ENCODE measurements at places on chromosomes 5 and 9. TPM values are rescaled to one million over a fixed set of nuclear protein-coding genes. Genes with fewer than 3 reads are reported as not detected.

DNA sequence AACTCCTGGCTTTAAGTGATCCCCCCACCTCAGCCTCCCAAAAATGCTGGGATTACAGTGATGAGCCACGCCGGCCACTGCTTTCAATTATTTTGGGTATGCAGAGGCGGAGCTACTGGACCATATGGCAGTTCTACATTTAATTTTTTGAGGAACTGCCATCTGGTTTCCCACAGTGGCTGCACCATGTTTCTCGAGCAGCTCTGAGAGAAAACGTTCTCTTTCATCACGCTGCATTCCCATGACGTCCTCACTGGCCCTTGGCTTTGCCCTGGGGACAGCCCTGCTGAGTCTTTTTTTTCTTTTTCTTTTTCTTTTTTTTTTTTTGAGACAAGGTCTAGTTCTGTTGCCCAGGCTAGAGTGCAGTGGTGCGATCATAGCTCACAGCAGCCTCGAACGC, 35.5 kb upstream of the GRHPR start:
- no peak for DNase-seq

- DNase-seq: no peak
These were observed 336.3 kb upstream of the KIF2A start for GRCh38 chr5:61969755-61970154.

- no peak for DNase-seq
These were observed 13.6 kb downstream of the GGTA1 start for GRCh38 chr9:121486043-121486442.

COL23A1 gene
- 4.3 TPM for total RNA-seq

FOXD4L6 gene
- total RNA-seq: 0.13 TPM
